Cardiac fibroblast (primary cell): ENCODE measurements at places on chromosomes 6 and 20.

GRCh38 chr6:114170958-114171387, 171.8 kb downstream of the HS3ST5 start:
- DNase-seq = no peak

DNA sequence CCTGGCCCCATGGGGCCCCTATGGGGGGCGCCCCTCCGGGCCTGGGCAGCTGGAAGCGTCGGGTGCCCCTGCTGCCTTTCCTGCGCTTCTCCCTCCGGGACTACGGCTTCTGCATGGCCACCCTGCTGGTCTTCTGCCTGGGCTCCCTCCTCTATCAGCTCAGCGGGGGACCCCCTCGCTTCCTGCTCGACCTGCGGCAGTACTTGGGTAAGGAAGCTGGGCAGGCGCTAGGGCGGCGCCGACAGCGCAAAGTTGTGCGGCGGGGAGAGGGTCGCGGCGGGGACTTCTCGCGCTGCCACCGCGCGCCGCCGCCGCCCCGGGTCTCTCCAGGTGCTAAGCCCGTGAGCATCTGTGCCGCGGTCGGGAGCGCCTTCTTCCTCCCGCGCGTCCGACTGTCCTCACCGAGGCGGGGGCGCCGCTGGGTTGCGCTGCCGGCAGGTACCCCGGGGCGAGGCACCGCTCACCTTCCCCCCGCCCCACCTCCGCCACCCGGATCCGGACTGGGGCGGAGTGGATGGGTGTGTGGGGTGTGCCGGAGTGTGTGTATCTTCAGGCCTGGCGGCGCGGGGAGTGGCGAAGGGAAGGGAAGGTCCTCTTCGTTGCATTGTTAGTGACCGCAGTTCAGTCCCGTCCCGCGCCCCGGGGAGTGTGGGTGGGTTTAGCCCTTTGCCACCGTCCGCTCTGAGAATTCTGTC, 788 bp downstream of the UST start:
- DNase-seq = peak; percentile 46

DNA sequence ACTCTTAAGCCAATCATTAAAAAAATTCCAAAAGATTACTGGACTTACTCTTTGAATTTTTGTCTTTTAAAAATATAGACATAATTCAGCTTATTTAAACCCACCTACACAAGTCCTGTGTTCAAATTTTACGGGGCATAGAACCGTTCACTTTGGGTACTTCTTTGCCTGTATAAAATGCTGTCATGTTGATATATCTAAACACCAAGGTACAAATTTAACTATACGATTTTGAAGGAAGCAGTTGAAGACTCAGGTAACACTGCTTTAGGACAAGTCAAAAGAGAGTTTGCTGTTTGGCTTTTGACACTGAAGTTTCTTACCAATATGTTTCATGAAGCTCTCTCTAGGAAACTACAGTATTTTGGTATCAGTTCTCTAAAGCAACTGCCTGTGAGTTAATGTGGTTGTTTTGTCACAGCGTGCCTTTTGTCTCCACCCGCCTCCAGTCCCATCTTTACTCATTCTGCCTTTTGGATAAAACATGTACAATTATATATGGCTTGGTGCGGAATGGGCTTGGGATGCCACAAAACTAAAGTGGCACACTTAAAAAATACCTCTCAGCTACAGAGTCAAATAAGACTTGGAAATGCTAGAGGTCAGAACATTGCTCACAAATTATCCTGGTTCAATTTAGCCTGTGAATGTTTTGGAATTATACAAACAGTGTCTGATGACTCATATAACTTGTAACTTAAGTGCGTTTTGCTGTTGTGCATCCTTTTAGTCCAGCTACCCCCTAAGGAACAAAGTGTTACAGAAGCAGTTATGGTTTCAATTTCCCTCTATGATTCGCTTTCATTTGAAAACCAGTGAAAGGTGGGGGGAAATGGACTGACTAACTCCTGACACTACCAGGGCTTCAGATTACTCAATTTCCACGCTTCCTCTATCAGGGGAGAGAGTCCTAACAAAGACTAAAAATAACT, 38.7 kb downstream of the RGS17 start:
- peak; percentile 84 for DNase-seq

GRCh38 chr6:161164182-161164625, 109.7 kb downstream of the AGPAT4 start:
- DNase-seq = no peak

DNA sequence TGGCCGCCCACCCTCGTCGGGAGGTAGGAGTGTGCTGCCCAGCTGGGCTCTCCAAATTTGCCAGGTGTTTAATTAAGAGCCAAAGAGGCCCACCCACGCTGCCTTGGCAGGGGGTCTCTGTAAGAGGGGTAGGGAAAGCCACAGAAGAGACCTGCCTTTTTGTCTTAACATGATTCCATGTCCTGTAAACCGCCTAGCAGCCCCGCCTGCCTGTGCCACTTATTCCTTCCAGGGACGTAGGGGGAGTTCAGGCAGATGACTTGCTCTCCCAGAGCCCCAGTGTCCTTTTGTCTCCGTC, 2.1 kb downstream of the FAM210B start:
- DNase-seq = no peak

GRCh38 chr20:59777331-59777725, 156.1 kb downstream of the SYCP2 start:
- no peak for DNase-seq

- DNase-seq = no peak
Measured at GRCh38 chr20:3797592-3798372, 1.7 kb downstream of the CDC25B start.

DNA sequence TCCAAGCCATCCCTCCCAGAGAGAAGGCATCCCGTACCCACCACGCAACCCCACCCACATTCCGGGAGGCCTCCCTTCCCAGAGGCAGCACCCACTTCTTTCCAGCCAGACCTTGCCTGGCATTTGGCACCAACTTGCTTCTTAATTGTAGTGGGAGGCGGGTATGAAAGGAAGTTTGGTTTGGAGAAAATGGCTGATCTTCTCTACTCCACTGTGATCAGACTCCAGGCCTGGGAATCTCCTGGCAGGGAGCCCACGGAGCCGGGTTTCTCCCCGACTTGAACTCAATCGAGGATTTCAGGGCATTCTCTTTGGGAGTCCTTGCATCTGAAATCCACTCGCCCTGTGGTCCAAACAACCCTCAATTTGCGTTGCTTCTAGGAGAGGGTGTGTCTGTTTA, 107.1 kb downstream of the ZDHHC14 start:
- no peak for DNase-seq

GRCh38 chr6:54267798-54268197, 40.4 kb upstream of the TINAG start:
- peak; percentile 71 for DNase-seq

GRCh38 chr20:38895098-38895949, 30.9 kb upstream of the FAM83D start:
- DNase-seq = no peak

GRCh38 chr6:114364301-114364700, 21.5 kb upstream of the HS3ST5 start:
- no peak for DNase-seq

GRCh38 chr20:56187534-56188165, 60.9 kb upstream of the MC3R start:
- DNase-seq = no peak

GRCh38 chr6:140871911-140872310, 1260.8 kb upstream of the GJE1 start:
- DNase-seq = peak; percentile 80

GRCh38 chr6:134322216-134322615, 4.3 kb upstream of the SGK1 start:
- DNase-seq = no peak
